ENCODE measurements at places on chromosomes 16 and 17.

DNA sequence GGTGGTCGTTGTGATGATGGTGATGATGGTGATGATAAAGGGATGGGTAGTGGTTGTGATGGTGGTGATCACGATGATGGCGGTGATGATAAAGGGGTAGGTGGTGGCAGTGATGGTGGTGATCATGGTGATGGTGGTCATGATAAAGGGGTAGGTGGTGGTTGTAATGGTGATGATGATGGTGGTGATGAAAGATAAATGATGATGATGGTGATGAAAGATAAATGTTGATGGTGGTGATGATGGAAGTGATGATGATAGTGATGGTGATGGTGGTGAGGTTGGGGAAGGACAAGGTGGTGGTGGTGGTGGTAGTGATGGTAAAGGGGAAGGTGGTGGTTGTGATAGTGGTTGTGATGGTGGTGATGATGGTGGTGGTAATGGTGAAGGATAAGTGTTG, 13.9 kb downstream of the CDH5 start:
- DNase-seq, result no peak

DNA sequence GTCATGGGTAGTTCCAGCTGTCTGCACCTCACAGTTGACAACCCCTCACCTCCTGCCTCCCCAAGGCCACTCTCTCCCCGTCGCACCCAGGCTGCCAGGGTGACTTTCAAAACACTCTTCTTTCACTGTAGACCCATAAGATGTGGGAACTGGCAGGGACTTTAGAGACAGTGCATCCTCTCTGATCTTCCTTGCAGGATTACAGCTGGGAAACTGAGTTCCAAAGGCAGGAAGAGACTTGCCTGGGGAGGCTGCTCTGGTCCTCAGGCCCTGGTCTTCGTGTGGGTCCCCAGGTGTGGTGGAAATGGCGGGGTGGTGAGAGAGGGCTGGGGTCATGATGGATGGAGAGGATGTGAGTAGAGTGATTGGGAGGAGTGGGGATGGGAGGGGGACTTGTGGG, 21.9 kb upstream of the NKD1 start:
- DNase-seq, result no peak

- DNase-seq, result peak; percentile 41
Observed at GRCh38 chr17:4163951-4164350, 21.0 kb downstream of the CYB5D2 start.

DNA sequence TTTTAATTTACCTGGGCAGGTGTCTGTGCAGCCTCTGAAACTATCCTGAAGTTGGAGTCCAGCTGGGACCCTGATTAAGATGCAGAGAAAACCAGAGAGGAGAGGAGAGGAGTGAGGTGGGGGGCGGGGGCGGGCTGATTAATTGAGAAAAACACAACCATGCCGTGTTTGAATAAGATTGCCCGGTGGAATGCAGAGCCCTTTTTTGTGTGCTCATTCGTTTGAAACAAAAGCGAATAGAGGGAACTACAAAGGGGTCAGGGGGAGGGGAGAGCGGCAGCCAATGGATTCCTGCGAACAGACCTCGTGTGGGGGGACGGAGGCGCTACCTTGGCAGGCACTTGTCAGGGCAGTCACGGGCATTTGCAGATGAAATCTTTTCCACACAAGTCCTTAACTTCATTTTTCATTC, 355.8 kb downstream of the SOX9 start:
- DNase-seq, result no peak

- DNase-seq, result no peak
Observed at GRCh38 chr17:77721846-77722160, 236.7 kb upstream of the TNRC6C start.

DNA sequence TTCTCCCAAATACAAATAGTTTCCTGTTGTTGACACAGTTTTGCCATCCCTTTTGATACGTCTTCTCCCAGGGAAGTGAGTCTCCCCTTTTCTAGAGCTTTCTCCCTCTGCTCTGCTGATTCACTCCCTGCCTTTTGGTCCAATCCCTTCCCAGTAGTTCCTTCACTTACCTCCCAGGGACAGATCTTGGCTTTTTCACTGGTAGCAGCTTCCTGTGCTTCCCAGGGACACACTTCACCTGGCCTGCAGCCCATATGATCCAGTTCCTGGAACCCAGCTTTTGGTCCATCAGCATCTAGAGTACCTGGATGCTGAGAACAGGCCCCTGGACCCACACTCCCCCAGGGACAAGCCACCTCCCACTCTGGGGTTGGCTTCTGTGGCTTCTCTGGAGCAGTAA, 15.8 kb downstream of the GPR179 start:
- DNase-seq, result no peak

- DNase-seq, result no peak
Observed at GRCh38 chr17:29120433-29120832, 59.8 kb downstream of the MYO18A start.
